Activated naive CD8-positive, alpha-beta T cell treated with anti-CD3 and anti-CD28 coated beads, Interleukin-2, amount 50 U/mL, for 16 hours (primary cell): ENCODE measurements at places on chromosomes 11 and 22.

GRCh38 chr22:39225591-39225990 lies 19.2 kb downstream of the PDGFB start:
- no peak for DNase-seq

DNA sequence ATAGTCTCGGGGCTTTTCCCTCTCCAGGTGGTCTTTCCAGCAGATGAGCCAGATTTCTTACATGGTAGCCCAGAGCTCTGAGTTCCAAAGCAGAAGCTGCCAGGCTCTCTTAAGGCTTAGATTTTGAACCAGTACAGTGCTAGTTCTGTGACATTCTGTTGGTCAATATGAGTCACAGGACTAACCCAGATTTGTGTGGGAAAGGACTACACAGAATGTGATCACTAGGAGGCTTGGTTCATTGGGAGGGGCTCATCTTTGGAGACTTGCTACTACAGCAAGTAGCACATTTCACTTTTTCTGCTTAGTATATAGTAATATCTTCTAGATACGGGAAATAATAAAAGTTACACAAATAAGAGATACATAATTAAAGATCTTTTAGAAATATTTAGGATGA lies 24.1 kb downstream of the RNF214 start:
- DNase-seq: no peak

- no peak for DNase-seq
Measured at GRCh38 chr22:38017272-38017920, 33.0 kb upstream of the SOX10 start.

- DNase-seq: no peak
Measured at GRCh38 chr11:95465887-95466286, 234.9 kb upstream of the SESN3 start.

GRCh38 chr22:41822317-41823057 lies 10.4 kb upstream of the SREBF2 start:
- no peak for DNase-seq

- DNase-seq: no peak
Measured at GRCh38 chr22:44067901-44068300, 43.8 kb downstream of the PARVB start.

DNA sequence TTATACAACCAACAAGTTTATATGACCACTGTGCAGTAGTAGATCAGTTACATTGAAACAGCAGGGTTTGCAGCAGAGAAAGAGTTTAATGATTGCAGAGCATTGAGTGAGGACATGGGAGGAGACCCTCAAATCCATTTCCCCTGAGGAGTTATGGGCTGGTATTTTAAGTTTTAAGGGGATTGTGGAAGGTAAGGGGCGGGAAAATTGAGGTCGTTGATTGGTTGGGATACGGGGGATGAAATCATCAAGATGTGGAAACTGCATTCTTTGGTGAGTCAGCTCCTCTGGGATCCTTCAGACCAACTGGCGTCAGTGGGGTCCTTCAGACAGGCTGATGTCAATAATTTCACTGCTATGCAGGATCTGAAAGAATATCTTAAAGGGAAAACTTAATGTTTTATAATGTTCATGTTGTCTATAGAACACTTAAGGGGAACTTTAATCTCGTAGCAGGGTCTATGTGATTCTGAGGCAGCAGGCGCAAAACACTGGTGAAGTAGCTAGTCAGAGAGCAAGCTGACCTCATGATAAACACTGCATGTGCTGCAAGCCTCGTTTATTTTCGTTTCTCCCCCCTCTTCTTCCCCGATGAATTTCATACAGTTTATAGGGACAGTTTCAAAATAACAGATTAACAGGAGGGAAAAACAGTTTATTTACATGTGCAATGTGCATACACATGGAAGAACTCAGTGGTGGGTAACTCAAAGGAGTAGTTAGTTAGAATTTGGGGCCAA lies 17.4 kb upstream of the BACE1-AS start:
- DNase-seq: no peak

DNA sequence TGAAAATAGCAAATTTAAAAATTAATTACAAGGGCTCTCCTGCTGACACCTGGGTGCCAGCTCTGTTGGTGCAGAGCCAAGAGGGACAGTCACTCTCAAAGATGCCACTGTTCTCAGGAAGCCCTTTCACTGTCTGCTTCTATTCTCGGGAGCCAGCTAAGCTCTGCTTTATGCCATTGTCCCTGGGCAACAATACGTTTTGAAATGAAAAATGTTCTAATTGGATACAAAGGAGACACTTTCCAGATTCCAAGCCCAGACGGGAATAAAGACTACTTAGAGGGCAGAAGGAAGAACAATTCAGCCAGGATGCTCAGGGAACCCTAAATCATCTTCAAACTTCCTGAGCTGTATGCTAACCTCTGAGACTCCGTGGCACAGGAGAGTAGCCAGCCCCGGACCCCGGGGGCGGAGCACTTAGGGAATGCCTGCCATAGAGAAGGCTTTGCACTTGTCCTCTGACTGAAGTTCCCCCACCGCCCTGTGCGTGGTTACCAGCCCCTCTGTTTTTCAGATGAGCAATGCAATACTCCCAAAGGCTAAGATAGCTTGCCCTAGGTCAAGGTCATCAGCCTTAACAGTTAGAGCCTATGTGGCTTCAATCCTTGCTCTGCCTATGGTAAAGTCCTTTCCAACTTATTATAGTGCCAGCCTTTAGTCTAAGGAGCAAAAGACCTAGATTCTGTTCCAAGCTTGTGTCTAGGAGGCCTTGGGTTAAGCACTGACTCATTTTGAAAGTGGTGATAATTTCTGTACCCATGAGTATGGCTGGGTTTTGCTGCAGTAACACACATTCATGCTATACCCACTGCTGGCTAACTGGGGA lies 150.9 kb downstream of the CACNA1I start:
- no peak for DNase-seq

- no peak for DNase-seq
Measured at GRCh38 chr11:2940147-2940920, 11.1 kb upstream of the PHLDA2 start.

GRCh38 chr22:21051831-21052400 lies 6.2 kb downstream of the LRRC74B start:
- no peak for DNase-seq

DNA sequence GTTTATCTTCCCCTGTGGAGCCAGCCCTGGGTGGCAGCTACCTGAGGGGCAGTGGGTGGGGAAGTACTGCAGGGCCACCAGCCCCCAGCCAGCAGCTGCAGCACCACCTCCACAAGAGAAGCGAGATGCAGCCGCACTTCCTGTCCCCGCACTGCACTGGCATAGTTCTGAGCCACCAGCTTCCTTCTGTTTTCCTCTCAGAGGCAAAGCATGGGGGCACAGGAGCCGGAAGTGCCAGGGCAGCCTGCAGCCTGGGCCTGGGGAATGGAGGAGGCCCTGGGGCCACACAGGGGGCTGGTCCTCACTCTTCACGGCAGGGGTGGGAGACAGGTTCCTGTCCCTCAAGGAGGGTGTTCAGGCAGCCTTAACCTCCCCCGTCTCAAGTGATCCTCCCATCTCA lies 11.9 kb upstream of the SH3BP1 start:
- DNase-seq: no peak

DNA sequence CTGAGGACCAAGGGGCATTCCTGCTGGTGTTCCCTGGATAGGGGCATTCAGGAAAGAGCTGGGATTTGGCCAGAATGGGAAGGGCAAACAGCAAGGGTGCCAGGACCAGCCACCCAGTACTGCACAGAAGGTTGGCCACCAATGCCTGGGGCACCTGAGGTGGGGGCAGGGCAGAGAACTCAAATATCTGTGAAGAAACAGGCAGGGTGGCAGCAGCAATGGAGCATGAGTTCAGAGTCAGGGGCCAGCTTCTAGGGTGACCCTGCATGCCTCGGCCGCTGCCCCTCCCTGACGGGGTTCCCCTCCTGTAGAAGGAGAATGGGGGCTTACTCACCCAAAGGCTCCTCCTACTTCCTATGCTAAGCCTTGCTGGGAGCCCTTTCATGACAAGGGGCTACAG lies 79.3 kb upstream of the SHANK2 start:
- DNase-seq: no peak

DNA sequence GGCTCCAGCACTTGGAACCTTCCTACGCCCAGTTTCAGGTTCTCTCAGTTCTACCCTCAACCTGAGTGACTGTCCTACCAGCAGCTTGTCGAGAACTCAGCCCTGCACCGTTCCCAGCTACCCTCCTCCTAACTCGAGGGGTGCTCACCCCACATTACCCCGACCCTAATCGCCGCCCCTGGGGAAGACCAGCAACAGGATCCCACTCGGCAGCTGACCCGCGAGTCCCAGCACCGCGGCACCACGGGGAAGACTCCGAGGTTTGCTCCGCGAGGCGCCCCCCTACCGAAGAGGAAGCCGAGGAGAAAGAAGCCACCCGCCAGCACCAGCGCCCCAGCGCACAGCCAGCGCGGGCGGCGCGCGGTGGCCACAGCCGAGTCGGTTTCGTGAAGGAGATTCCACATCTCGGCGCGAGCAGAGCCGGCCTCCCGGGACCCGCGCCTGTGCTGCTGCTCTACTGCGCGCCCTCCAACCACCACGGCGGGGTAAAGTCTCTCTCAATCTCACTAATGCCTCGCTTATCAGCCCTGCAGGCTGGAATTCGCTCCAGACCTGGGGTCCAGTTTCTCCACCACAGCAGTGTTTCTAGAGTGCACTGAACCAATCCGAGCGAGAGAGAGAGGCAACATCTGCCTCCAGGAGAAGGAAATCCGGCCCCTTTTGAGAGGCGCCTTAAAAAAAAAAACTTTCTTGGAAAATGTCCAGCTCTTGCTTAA lies at the start of gene FOLH1:
FOLH1 (minus strand) TSS at position 597 of the 716 bp plus-strand sequence; CDS start at position 404, 193 bp downstream.
- DNase-seq: no peak

- DNase-seq: no peak
Measured at GRCh38 chr22:34696557-34696956, 369.4 kb upstream of the ISX start.

GRCh38 chr11:97902828-97903227 lies 1117.9 kb upstream of the CNTN5 start:
- no peak for DNase-seq

- no peak for DNase-seq
Measured at GRCh38 chr11:34050581-34051348, 766 bp upstream of the CAPRIN1 start.

DNA sequence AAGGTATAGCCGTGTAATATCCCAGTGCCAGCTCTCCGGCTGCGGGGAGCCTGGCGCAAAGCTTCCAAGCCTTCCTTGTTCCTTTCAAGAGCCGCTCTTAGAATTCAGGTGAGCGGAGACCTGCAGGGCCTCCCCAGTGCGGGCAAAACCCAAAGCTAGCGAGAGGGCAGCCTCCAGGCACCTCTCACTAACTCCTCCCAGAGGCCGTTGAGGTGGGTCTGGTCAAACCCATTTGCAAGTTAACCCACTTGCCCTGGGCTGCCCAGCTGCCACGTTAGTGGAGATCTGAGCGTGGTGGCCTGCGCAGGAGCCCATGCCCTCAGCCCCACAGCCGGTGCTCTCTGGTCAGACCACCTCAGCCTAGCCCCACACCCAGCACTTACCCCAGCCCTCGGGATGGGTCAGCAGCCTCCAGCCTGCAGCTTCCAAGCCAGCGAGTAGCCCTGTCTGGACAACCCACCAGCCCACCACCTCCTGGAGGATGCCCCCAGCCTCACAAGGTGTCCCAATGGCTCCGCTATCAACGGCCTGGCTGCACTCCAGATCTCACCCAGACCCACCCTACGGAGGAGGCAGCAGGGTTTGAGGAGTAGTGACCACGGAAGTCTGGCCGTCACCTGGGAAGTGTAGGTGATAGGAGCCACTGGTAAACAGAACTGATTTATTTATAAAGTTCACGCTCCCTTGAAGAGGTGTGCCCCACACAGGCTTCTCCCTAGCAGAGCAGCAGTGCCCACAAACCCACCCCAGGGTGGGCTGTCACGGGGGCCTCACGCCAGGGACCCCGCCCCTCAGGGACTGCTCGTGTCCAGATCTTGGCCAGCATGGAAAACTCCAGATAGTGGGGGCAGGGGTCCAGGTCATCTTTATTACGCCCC lies 2.3 kb downstream of the ASCL2 start:
- no peak for DNase-seq

- DNase-seq: no peak
Measured at GRCh38 chr11:8320076-8320475, 56.4 kb upstream of the LMO1 start.

GRCh38 chr11:41431784-41432183 lies 27.7 kb downstream of the LRRC4C start:
- no peak for DNase-seq

- no peak for DNase-seq
Measured at GRCh38 chr11:131823772-131824171, 453.4 kb downstream of the NTM start.

GRCh38 chr11:106331176-106331575 lies 253.7 kb downstream of the AASDHPPT start:
- DNase-seq: no peak

DNA sequence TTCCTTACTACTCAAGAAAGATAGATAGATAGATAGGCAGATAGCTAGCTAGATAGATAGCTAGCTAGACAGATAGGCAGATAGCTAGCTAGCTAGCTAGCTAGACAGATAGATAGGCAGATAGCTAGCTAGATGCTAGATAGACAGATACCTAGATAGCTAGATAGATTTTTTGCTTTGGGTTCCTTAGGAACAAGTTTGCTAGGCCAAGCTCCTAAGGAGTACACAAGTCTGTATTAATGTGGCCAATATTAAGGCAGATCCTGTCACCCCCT lies 61.7 kb upstream of the VPREB1 start:
- no peak for DNase-seq

DNA sequence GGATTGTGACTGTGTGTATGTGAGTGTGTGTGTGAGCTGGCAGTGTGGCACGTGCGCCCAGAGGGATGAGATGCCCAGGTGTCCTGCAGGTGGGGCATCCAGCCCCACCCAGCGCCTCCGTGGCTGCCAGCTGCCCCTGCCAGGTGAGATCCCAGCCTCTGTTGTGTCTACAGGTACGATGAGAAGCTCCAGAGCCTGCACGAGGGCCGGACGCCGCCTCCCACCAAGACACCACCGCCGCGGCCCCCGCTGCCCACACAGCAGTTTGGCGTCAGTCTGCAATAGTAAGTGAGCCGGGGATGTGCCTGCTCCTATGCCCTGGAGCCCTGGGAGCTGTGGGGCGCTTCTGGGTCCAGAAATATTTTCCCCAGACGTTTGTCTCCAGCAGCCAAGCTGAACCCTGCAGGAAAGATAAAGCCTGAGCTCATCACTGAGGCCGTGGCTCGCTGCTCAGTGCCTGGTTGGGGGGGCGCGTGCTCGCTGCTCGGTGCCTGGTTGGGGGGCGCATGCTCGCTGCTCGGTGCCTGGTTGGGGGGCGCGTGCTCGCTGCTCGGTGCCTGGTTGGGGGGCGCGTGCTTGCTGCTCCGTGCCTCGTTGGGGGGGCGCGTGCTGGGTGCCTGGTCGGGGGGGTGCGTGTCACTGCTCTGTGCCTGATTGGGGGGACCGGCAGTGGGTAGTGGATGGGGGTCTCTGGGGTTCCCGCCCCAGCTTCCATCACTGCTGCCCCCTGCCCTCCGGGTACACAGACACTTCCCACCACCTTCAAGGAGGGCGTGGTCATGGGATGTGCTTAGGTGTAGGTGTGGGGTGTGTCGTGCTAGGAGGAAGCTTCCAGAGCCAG lies 73.2 kb downstream of the ARHGAP8 start:
- DNase-seq: no peak

- DNase-seq: peak; percentile 47
Measured at GRCh38 chr11:121451986-121452608, at the start of gene SORL1. Gene SORL1 (plus strand): TSS chr11:121452314. CDS start chr11:121452332, 18 bp downstream.
